ENCODE measurements at places on chromosomes 2 and 18. TPM values are rescaled to one million over a fixed set of nuclear protein-coding genes. Genes with fewer than 3 reads are reported as not detected.

Gene PROKR1
- 0.14 TPM for total RNA-seq

Gene ADRA2B
- 0.29 TPM for total RNA-seq

Gene CD8A
- not detected for total RNA-seq

Gene MAP3K19
- not detected for total RNA-seq

Gene CSRNP3
- 1.6 TPM for total RNA-seq

Gene PTH2R
- total RNA-seq = not detected

Gene FSHR
- total RNA-seq = not detected

DNA sequence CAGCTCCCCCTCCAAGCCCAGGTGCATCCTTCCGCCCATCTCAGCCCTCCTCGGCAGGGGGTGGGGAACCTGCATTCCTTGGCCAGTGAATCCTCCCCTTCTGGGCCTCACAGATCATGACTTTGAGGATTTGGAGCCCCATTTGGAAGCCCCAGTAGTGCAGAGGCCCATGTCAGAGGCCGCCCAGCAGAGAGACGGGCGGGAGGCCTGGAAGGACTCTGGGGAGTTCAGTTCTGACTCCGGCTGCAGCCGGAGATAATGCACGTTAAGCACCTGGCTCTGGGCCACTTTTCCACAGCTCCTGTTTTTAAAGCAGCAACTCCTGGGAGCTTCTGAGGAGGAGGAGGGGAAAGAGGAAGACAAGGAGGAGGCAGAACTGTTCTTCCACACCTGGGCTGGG lies 14.9 kb downstream of the ATOH8 start:
- no peak for DNase-seq

- no peak for DNase-seq
These were observed 370.1 kb downstream of the IRS1 start for GRCh38 chr2:226429476-226429875.

DNA sequence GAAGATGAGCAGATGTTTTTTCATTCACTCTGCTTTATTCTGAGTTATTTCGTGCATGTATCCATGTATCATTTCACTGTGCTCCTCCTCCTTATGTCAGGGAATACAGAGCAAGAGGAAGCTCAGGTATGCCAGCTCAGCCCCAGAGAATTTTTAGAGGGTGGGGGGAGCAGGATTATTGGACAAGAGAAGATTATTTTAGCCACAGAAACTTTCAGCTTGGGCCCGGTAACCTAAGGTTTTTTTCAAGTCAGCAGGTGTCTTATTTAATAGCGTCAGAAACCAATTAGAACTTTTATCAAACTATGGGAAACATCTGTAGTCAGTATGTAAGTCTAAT lies 232.9 kb upstream of the SIX3 start:
- no peak for DNase-seq

DNA sequence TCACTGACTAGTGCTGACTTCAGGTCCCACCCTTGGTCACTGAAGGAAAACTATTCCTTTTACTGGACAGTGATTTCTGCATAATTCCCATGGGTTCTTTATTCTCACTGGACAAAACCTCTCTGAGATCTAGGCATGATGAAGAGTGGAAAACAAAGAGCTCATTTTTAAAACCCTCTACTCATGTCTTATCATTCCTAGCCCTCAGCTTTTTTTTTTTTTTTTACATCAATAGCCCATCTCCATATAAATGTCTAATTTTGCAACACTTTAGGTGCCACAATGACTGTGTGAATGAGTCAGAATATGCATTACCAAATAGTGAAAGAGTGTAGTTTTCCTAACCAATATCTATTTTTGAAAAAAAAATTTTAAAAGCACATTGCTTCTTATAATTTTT lies 74.8 kb downstream of the TCF4 start:
- no peak for DNase-seq

DNA sequence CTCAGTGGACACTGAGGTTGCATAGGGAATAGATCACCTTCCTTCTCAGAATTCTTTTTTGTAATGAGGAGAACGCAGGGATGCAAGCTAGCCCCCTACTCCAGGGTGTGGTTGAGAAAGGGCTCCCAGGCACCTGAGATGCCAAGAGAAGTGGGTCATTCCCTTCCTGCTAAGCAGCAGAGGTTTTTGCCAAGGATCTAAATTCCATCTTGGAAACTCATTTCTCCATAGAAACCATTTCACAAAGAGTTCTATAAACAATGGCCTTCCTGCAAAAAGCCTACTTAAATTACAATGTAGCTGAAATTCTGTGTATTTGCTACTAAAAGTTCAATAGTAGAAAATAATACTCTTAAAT lies 3.7 kb upstream of the PPP3R1 start:
- no peak for DNase-seq

DNA sequence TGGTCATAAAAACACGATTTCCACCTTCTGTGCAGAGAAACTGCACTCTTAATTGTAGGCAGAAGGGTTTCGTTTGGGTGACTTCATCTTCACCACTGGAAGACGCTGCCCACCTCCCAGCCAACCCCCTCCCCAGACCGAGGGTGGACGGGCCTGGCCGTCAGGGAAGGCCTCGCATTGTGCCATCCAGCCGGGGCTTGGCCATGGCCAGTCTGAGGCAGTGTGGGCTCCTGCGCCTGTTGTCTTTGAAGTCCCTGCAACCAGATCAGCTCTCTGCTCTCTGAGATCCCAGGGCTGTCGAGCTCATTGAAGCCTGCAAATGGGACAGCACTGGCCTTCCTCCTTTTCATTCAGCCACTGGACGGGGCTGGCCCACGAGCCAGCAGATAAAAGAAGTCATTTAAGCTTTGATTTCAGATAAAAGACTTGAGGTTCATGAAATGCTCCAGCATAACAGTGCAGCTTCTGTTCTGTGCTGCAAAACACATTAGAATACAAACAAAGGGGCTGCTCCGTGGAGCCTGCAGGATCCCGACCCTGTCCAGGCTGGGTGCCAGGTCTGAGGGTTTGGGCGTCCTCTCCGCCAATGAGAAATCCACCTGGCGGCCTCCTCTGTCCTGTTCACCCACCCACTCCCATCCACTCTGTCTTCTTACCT lies 253.5 kb downstream of the LDLRAD4 start:
- no peak for DNase-seq

DNA sequence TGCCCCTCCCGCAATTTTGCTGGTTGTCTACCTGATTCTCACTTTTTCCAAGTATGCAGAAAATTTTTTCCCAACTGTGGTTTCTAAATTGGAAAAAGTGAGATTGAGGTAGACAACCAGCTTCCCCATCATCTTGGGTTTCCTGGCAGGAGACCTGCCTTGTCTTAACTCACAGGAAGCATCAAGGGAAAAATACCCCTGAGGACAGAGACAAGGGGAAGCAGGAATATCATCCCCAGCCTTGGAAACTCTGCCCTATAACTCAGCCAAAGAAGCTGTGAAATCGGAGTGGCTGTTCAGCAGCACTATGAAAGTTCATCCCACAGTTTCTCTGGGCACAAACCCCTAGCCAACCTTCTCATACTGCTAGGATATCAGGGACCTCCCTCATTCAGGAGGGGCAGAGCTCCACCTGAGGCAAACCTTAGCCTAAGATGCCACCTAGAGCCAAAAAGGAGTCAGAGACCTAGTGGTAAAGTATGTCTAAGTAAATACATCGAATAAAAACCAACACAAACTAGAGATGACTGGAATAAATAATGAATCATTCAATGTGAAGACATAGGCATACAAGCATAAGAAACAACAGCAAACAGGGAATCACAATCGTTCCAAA lies 68.2 kb downstream of the ZSWIM2 start:
- no peak for DNase-seq

GRCh38 chr18:29383311-29384273 lies 1206.7 kb upstream of the CDH2 start:
- no peak for DNase-seq

- no peak for DNase-seq
These were observed 8.0 kb upstream of the KLHL29 start for GRCh38 chr2:23376972-23377371.

- no peak for DNase-seq
These were observed 335.0 kb upstream of the NT5C1B start for GRCh38 chr2:18924386-18924785.

DNA sequence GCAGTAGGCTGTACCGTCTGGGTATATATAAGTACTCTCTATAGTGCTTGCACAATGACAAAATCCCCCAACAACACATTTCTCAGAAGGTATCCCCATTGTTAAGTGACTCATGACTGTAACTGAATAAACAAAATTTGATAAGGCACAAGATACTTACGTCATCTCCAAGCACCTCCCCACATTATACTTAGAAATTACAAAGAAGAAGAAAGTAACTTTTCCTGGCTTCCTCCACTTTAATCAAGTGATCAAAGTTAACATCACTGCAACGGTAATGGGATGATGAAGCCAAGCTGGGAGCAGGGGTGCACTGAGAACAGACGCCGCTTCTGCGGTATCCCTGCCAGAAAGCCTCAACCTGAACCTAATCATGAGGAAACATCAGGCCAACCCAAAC lies 9.7 kb downstream of the TNS1 start:
- no peak for DNase-seq

DNA sequence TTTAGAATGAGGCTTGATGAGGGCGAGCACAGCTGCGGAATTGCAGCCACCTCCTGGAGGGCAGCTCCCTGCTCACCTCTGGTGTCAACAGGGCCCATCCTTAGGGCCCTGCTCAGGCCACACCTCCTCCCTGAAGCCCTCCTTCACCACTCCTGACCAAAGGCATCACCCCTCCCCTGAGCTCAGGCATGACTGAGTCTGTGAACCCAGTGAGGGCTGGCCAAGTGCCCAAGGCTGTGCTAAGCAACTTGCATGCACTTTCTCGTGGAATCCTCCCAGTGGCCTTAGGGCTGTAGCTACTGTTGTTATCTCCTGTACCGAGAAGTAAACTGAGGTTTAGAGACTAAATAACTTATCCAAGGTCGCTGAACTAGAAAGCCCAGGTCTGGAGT lies 101.7 kb downstream of the KLHL29 start:
- peak; percentile 33 for DNase-seq

Measured in epithelial cell of proximal tubule (primary cell).